Calu3 (cell line): ENCODE measurements at places on chromosomes 3 and 15.

DNA sequence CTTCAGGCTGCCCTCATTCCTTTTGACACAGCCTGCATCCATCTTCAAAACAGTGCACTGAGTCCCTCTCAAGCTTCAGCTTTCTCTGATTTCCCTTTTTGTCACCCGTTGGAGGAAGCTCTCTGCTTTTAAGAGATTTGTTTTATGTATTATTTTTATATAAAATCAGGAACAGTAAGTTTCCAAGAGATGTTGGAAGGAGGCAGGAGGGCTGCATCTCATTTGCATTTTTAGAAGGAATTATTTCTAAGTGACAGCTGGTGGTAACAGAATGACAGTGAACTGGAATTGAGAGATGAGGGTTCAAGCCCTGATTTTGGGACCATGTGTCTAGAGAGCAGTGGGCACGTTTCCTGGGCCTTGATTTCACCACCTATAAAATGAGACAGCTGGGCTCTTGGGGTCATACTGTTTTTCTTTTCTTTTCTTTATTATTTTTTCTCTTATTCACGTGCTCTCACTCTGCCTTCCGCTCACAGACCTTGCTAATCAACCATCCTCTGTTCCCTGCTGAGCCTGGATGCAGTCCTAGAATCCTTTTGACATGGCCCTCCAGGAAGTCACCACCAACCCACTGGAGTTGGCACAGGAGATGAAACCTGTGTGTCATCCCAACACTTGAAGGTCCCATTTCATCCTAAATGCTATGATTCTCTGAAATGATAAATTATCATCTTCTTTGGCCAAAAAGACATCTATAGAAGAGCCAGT, 148.6 kb downstream of the CACNA2D3 start:
- no peak for DNase-seq

- DNase-seq, result no peak
Measured at GRCh38 chr3:70738291-70738681, 425.8 kb upstream of the MDFIC2 start.

DNA sequence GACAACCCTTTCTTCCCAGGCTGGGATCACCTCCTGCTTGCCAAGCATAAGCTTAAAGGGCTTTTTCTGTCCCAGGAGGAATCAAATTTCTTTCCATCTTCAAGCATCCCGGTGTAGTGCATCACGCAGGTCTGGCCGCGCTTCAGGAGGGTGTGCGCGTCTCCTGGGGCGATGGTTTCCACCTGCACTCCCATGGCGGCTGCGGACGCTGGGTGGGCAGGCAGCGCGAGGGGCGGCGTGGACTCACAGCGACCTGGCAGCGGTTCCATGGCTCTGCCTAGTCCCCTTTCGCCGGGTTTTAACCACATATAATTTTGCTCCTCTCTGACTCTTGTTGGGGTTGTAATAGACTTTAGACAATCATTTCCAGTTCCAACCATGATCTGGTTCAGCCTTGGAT, 10.6 kb upstream of the TM4SF4 start:
- no peak for DNase-seq

DNA sequence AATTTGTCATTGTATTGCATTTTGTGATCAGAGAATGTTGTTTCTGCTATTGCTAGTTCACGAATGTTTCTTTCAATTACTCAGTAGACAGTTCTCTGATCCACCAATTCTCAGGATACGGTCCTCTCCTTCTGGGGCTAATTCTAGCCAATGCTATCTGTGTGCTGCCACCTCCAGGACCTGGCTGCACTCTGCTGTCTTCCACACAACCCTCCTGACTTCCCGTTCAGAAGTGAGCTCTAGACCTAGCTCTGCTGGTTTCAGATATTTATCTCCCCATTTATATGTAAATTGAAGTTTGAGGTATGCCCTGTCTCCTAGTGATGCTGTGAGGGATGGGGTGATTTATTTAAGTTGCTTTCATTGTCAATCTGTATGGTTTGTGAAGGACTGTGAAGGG, 21.7 kb upstream of the UBL7 start:
- no peak for DNase-seq

- no peak for DNase-seq
Measured at GRCh38 chr3:174662653-174663052, 196.5 kb upstream of the NAALADL2 start.

DNA sequence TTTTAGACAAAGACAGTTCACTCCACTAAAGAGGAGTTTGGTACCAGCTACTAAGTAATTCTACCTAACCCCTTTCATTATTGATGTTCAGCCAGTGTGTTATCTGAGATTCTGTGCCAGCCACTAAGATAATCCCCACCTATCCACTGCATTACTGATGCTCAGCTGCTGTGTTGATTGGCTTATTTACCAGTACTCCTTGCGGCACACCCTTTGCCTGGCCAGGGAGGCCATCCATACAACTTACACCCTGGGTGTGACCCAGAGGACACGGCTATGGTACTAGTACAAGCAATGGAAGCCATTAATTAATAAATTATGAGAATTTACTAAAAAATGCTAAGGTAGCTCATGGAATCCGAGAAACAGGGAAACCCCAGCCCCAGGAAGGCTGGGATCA, 290.7 kb upstream of the CTNNB1 start:
- DNase-seq, result no peak

DNA sequence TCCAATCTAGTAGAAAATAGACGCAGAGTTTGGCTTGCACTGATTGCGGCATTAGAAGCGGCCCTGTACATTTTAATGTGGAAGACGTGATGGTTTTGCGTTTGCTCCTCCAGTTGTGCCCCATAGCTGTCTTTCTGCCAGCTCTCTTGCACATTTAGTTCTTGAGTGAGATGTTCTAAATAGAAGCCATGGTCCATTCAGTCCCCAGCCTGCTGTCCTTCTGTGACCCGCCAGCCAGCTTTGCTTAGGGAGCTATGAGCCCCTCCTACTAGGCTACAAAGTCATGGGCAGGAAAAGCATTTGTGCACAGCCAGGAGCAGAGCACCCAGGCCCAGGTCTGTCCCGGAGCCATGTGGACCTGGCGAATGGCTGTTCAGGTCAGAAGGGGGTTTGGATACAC, 50.3 kb downstream of the APBA2 start:
- DNase-seq, result no peak

- DNase-seq, result no peak
Measured at GRCh38 chr15:92883163-92883875, 16.8 kb upstream of the CHD2 start.
